ENCODE measurements at places on chromosomes 3 and 15. TPM values are rescaled to one million over a fixed set of nuclear protein-coding genes. Genes with fewer than 3 reads are reported as not detected.

The MYEF2 gene
- total RNA-seq: 1.4 TPM

The KNSTRN gene
- 32.7 TPM for total RNA-seq

The DNAH12 gene
- 0.13 TPM for total RNA-seq

The GCHFR gene
- total RNA-seq: 5.5 TPM

The ABCC5 gene
- 22.8 TPM for total RNA-seq

The FMN1 gene
- 3.4 TPM for total RNA-seq

The SCAMP5 gene
- total RNA-seq: 6.3 TPM

The EBLN2 gene
- total RNA-seq: 6.7 TPM

The SPINK8 gene
- not detected for total RNA-seq

The REC114 gene
- total RNA-seq: not detected

The ZDHHC23 gene
- total RNA-seq: 4.1 TPM

The PSTPIP1 gene
- 10.2 TPM for total RNA-seq

The CPLX3 gene
- not detected for total RNA-seq

The CFAP20DC gene
- 4.2 TPM for total RNA-seq

The TMEM158 gene
- total RNA-seq: 0.65 TPM

The OR5K2 gene
- total RNA-seq: not detected

The CCR4 gene
- total RNA-seq: not detected

The SPPL2A gene
- 173 TPM for total RNA-seq

The PCCB gene
- 60.5 TPM for total RNA-seq

The FETUB gene
- total RNA-seq: not detected

The TNNC1 gene
- total RNA-seq: 1.7 TPM

The FEZF2 gene
- total RNA-seq: not detected
